ENCODE measurements at places on chromosomes 1 and 21.

- no peak for DNase-seq
These were observed 115.7 kb upstream of the IPO9 start for GRCh38 chr1:201713086-201713810.

- DNase-seq = no peak
These were observed 47.1 kb downstream of the SYT2 start for GRCh38 chr1:202663131-202663530.

- DNase-seq = no peak
These were observed 10.4 kb upstream of the KLF18 start for GRCh38 chr1:44151808-44152207.

- DNase-seq = no peak
These were observed 642.7 kb upstream of the CXADR start for GRCh38 chr21:16870103-16870502.

GRCh38 chr1:18913065-18913835 is 10.9 kb upstream of the ALDH4A1 start:
- DNase-seq = peak; percentile 77
